ENCODE measurements at places on chromosomes 3 and 15.
A peak's percentile ranks its signal among the peaks of the same experiment; 100 is the strongest.

DNA sequence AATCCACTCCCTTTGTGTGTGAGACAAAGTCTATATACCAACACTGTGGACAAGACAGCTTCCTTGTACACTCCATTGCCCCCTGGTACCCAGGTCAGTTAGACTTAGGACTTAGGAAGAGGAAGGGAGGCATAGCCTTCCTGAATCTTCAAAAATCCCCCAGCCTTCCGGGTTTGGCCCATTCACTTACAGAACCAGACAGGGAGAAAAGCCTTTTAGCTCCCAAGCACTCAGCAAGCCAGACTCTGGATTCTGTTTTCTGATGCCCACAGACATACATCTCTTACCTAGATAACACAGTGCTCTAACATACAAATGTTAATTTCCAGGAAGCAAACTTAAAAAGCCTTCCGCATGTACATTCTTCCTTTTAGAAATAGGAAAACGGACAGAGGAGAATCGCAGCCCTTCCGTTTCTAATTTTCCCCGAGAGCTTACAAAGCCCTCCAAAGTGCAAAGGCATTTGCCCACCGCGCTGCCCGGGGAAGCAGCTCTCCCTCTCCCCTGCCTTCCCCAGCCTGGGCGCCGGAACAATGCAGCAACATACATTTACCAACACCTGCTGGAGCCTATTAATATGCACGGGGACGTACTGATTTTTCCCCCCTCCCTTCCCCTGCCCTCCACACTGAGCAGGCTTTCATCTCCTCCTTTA lies 442.0 kb downstream of the MAGI1 start:
- no peak for DNase-seq

DNA sequence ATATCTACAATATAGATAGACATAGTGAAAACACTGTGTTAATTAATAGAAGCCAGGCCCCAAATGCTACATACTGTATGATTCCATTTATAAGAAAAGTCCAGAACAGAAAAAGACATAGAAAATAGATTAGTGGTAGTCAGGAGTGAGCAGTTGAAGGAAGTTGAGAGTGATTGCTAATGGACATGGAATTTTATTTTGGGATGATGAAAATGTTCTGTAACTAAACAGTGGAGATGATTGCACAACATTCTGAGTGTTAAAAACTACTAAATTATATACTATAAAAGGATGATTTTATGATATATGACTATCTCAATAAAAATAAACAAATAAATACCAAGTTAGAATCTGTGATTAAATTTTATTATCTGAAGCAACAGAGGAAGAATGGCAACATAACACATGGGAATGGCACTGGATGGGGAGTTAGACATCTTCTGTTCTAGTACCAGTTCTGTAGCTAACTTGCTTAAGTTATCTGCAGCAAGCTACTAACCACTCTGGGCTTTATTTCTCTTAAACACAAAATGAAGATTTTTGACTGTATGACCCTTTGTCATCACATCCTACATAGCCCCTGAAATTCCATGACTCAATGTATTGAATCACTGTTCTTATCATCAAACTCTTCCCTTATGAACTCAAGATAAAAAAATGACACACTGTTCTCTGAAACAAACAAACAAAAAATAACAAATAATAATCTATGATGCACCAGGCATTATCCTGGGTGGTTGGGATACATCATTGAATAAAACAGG lies 612.7 kb downstream of the TBL1XR1 start:
- DNase-seq = no peak

DNA sequence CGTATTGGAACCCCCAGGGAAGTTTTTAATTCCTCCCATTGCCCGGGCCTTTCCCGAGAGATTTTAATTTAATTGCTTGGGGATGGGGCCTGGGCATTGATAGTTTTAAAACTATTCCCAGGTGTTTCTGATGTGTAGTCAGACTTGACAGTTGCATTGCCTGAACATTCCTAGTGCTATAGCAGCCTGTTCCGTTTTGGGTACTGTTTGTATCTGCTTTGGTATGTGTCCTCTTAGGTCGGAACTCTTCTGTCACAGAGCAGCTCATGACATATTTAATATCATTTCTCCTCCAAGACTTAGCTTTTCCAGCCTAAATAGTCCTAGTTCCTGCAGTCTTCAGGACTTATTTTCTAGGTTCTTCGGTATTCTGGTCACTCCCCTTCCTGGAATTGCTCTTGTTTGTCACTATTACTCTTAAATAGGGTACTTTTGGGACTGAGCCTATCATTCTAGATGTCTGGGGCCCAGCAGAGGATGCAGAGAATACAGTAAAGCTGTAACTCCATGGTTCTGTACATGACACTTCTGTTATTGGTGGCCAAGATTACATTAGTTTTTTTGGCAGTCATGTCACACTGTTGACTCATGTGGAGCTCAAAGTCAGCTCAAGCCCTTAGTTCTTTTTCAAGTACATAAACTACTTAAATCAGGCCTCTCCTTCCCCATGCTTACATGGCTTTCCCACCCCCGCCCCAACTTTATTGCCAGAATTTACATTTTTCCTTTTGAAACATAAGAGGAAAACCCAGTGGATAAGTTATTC lies 81.5 kb downstream of the BBX start:
- no peak for DNase-seq

GRCh38 chr3:173395073-173395411 lies 2.5 kb upstream of the NLGN1 start:
- peak; percentile 71 for DNase-seq

- DNase-seq = no peak
Observed at GRCh38 chr3:156149876-156150275, 29.5 kb downstream of the KCNAB1 start.

DNA sequence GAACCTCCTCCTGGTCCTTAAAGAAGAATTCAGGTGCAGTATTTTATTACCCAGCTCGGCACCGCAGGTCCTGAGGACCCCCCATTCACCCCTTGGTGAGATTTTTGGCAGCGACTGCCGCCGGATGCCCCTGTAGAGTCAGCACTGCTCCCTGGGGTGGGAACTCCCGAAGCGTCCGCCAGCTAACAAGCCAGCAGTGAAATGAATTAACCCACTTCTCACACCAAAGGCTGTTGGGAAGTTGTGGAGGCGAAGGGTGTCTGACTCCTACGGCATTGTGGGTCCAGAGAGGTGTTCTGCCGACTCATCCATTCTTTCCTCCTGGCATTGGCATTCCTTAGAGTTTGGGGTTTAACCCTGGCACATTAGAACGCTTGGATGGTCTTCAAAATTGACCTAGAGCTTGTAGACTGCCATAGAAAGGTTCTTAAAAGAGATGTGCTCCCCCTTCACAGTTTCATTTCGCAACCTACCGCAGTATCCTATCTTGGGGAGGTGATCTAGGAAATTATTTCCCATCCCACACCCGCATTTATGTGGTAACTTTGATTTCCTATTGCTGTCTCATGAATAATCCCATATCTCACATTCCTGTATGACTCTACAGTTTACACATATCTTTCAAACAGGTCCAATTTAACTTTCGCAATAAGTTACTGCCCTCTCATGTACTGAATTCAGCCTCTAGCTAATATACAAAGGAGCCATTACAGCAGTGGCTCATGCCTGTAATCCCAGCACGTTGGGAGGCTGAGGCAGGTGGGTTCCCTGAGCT lies 879 bp upstream of the EIF5A2 start:
- DNase-seq = peak; percentile 33

DNA sequence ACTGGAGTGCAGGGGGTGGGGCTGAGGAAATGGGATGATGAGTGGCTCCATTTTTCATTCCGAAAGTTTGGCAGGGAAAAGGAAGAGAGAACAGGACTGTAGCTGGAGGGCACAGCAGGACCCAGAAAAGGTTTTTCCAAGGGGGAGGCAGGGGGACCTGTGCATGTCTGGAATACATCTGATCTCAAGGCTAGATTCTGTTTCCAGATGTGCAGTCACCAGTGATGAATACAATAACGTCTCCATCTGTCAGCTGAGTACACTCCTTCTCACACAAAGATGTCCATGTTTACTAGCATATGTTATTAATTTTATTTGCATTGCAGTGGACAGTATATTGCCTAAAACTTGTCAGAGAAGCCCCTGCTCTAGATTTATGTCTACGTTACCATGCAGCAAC lies 39.9 kb upstream of the PRTG start:
- DNase-seq = no peak

DNA sequence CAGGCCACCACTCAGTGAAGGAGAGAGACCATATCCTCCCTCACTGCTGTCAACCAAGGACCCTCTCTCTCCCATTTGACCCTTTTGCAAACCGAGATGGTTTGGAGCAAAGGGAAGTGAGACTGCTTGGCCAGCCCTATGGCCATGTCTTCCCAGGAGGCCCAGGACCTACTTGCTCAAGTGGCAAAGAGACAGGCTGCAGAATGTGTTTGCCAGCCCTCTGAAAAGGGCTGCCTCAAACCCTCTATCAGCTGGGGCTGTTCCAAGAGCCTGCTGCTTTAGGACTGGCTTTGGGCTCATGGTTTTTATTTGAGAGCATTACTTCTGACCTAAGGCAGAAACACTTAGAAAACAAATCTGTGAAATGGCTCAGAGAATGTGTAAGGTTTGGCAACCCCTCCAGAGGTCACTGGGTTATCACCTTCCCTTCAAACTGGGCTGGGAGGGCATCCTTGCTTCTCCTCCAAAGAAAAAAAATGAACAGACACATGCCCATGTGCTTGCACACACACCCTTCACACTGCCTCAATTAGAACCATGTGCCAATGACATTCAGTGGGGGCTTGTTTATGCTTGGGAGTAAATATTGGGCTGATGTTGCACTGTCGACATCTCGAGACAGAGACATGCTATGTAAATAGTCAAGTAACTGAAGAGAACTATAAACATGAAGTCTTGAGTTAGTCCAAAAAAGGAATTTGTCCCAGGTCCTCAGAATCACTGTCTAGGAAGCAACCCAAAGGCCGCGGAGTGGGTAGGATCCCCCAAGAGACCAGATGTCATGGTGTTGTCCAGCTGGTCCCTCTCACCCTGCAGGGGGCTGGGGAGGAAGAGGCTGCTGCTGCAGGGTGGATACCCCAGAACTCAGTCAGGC lies 49.8 kb upstream of the CTDSPL start:
- no peak for DNase-seq

DNA sequence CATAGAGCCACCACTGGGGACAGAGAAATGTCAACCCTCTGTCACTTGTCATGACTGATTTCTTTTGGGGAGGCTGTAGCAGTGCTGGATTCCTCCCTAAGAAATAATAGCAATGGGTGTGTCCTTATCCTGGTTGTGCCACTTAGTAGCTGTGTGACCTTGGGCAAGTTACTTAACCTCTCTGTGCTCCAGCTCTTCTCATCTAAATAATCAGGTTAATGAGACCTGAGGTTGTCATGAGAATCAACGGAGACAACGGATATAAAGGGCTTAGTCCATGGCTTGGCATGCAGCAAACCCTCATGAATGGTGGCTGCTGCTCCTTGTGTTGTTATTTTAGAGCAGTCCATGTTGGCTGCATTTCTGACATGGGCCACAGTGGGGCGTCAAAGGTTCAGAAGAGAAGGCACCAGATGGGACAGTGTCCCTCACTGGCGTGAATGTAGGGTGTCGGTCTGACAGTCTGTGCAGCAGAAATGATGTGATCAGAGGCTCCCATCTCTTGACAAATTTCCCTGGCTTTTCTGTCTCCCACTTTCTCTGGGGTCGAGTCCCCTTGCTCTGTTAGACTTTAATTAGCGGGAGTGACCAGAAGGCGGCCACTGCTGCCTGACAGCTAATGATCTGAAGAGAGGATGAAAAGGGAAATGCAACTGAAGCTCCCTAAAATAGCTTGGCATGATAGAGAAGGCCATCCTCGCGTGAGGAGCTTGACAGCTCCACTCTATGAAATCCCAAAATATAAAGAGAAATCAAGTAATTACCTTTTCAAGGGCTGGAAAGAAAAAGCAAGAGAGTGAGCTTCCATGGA lies 209.4 kb downstream of the CADPS start:
- peak; percentile 47 for DNase-seq

DNA sequence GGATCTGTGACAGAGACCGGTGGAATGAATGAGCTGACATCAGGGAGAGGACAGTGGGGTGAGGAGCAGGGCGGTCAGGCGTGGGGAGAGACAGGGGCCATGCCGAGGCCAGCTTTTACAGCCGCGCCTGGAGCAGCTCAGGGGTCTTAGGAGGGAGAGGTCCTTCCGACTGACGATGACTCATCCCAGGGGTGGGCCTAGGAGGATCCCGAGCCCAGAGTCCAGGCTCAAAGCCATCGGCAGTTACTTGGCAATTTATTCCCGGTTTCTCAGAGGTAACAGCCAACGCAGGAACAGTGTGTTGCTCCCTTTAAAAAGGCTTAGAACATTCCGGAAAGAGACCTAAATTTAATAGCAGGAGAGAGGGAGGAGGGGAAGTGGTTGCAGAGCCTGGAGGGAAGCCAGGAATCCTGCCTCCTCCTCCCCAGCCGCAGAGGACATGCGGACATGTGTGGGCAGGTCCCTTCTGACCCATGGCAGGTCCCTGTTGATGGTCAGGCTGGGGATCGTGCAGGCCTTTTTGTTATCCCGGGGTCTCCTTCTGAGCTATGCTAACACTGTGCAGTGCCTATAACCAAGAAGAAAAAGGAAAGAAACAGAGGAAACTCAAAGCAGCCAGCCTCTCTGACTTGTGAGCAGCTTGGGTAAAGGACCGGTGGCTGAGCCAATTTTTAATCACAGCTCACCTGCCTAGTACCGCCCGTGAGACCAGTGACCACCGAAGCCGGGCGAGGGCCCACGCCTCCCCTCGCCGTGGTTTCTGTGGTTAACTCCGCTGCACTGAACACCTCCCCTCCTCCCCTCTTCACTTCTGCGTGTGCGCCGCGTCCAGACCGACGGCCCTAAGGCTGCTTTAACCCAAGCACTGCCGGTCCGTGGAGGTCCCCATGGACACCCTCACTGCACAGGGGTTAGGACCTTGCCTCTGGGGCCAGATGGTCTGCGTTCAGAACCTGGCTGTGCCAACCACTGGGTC lies 392.4 kb upstream of the PROK2 start:
- DNase-seq = peak; percentile 33

DNA sequence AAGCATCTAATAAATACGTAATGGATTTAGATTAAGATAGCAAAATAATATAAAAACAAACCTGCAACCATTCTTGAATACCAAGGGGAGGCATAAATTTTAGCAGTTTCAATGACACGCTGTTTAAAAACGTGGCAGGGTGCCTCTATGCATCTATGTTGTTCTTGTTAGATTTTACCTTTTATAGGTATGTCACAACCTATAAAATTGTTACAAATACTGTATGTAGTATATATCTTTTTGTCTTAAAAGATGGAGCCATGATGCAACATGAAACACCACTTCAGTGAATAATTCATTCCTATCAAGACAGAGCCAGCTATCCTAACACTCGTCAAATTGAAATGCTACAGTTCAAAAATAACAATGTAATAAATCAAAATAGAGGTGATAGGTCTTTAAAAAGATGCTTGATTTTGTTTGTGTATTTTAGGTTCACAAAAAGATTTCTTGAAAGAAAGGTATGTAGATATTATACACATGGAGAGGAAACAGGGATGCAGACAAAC lies 1059.2 kb downstream of the ROBO1 start:
- DNase-seq = no peak
